Kidney (tissue), 22 donors: ENCODE measurements at places on chromosomes 7 and 10. TPM values are rescaled to one million over a fixed set of nuclear protein-coding genes. Genes with fewer than 3 reads are reported as not detected.

The RADIL gene
- 1.0 TPM for total RNA-seq

The TET1 gene
- 2.2 TPM for total RNA-seq

The LIPN gene
- total RNA-seq: 0.41 TPM

The CPA2 gene
- not detected for total RNA-seq

The TRIM8 gene
- 198 TPM for total RNA-seq

The CUEDC2 gene
- 50.9 TPM for total RNA-seq

The TEX47 gene
- not detected for total RNA-seq

The ANXA8 gene
- total RNA-seq: 0.16 TPM

The TNS3 gene
- 198 TPM for total RNA-seq

DNA sequence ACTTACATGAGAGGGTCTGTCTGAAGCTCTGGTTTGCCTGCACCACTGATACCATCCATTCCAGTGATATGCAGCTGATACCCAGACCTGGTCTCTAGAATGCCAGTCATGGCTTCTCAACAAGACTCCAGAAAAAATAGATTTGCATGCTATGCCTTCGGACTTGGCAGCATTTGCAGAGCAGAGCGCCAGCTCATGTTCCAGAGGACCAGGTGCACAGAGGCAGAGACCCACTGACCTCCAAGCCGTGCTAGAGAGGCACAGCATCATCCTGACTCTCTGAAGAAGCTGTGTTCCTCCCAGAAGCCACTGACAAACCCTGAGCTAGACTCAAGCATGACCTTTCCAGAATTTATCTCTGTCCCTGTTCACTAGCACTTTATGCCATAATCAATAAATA is 6.9 kb upstream of the PRKAG2 start:
- no peak overlapping the region for H3K4me3 ChIP-seq
- no peak for DNase-seq
- H3K36me3 ChIP-seq: no peaks in the 10 kb centered on the region
- H3K4me1 ChIP-seq: no peaks in the 10 kb centered on the region

DNA sequence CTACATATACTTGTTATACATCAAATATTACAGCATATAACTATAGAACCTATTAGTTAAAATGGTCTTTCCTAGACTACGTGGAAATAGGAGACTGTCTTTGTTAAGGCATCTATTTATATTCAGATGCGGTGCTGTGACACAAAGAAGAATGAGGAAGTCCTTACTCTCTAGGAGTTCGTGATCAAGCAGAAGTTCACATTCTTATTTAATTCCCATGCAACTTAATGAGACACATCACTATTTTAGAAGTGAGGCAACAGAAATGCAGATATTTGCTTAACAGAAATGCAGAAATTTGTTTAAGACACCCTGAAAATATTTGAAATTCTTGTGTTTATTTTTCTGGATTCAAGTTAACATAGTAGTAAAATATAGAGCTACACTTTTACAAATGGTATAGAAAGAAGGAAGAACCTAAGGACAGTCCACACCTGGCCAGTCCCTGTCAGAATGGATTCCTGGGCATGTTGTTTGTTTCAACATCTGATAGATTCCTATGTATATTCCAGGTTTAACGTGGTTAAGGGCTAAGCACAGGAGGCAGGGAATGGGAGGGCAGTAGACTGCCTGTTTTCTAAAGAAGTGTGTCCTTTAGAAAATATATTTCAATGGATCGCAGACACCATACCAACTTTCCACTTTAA is 70.6 kb upstream of the NXPH1 start:
- H3K4me3 ChIP-seq: no peak overlapping the region
- DNase-seq: no peak
- no peaks in the 10 kb centered on the region for H3K4me1 ChIP-seq
- H3K27ac ChIP-seq: no peak overlapping the region

DNA sequence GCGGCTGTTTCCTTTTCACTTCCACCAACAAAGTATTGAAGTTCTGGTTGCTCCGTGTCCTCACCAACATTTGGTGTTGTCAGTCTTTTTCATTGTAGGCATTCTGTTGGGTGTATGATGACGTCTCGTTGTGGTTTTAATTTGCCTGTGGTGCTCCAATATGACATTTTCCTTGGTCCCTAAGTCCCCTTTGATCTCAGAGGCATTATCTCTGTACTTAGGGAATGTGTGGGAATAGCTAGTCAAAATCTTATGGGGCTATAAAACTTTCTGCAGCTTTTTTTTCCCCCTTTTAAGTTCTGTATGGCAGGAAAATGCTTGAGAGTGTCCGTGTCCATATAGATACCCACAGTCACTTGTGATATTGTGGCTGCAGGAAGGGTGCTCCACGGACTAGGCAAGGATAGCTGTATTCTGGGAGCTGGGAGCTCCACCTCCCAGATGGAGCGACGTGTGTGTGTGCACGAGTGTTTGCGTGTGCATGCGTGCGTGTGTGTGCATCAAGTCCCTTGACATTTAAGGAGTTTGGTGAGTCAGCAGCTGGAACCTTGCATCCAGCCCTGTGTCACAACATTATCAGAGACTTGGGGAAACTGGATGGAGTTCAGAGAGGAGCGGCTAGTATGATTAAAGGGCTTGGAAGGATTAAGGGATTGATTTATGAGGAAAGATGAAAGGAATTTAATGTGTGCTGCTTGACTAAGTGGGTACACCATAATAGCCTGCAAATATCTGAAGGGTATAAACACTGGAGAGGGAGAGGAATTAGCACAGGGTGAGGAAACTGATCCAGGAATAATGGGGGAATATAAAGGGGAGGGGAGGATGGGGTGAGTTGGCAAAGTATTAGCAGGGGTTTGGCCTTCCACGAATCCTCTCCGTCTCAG is 66.8 kb downstream of the LRMDA start:
- H3K27me3 ChIP-seq: no peaks in the 10 kb centered on the region
- H3K4me3 ChIP-seq: no peak overlapping the region
- H3K27ac ChIP-seq: no peak overlapping the region
- peak; percentile 72 for DNase-seq
- H3K36me3 ChIP-seq: no peaks in the 10 kb centered on the region

DNA sequence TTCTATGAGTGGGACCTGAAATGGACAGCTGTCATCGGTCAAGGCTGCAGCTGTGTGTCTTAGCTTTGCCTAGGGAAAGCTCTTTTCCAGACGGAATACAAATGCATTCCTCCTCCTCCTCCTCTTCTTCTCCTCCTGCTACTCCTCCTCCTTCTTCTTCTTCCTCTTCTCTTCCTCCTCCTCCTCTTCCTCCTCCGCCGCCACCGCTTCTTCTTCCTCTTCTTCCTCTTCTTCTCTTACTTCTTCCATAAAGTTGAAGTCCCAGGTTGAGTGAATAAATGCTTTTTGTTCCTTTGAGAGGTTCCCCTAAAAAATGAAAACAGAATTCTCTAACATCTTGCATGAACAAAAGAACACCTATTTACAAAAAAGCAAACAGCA is 28.7 kb downstream of the KLF6 start:
- no peaks in the 10 kb centered on the region for H3K36me3 ChIP-seq
- no peak for DNase-seq
- H3K4me1 ChIP-seq: peaks cover 7% of the 10 kb centered on the region
- no peaks in the 10 kb centered on the region for H3K27me3 ChIP-seq
- H3K4me3 ChIP-seq: no peak overlapping the region

GRCh38 chr10:87961314-87961713 is 97.9 kb downstream of the PTEN start:
- DNase-seq: no peak
- peaks cover 7% of the 10 kb centered on the region for H3K36me3 ChIP-seq
- no peak overlapping the region for H3K27ac ChIP-seq
- H3K4me1 ChIP-seq: no peaks in the 10 kb centered on the region
- H3K4me3 ChIP-seq: no peak overlapping the region

- no peaks in the 10 kb centered on the region for H3K36me3 ChIP-seq
- H3K4me3 ChIP-seq: no peak overlapping the region
- H3K27ac ChIP-seq: no peak overlapping the region
- H3K4me1 ChIP-seq: no peaks in the 10 kb centered on the region
- DNase-seq: no peak
These were observed 101.9 kb downstream of the EXOC4 start for GRCh38 chr7:133354546-133355324.

DNA sequence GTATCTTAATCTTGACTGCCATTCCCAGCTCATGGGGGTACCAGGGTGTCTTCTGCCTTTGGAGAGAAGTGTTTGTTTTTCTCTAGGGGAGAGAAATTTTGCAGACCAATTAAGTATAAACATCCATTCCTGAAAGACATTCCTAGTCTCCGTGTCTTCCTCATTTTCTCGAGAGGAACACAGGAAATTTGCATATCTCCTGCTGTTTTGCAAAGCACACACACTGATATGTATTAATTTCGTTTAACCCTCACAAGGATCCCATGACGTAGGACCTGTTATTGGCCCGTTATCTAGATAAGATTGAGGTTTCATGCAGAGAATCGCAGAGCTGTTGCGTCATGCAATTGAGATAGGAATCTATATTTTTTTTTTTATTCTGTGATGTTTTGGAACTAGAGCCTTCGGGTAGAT is 944 bp downstream of the RHBDD2 start:
- H3K4me3 ChIP-seq: peak overlapping the region; percentile 98
- H3K4me1 ChIP-seq: peaks cover 10% of the 10 kb centered on the region
- peaks cover 24% of the 10 kb centered on the region for H3K36me3 ChIP-seq
- DNase-seq: no peak
- peak overlapping the region; percentile 62 for H3K27ac ChIP-seq

DNA sequence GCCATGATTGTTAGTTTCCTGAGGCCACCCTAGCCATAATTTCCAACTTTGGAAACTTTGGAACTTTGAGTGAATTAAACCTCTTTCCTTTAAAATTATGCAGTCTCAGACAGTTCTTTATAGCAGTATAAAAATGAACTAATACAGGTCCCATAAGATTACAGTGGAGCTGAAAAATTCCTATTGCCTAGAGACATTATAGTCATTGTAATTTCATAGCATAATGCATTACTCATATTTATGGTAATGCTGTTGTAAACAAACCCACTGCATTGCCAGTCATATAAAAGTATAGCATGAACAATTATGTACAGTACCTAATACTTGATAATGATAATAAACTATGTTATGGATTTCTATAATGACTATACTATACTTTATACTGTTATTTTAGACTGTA is 88.0 kb upstream of the TMEM229A start:
- no peaks in the 10 kb centered on the region for H3K27me3 ChIP-seq
- no peaks in the 10 kb centered on the region for H3K36me3 ChIP-seq
- H3K4me1 ChIP-seq: no peaks in the 10 kb centered on the region
- DNase-seq: no peak
- no peak overlapping the region for H3K4me3 ChIP-seq

GRCh38 chr10:33609546-33609945 is 275.1 kb upstream of the NRP1 start:
- H3K4me3 ChIP-seq: no peak overlapping the region
- H3K36me3 ChIP-seq: no peaks in the 10 kb centered on the region
- H3K27me3 ChIP-seq: no peaks in the 10 kb centered on the region
- DNase-seq: no peak

DNA sequence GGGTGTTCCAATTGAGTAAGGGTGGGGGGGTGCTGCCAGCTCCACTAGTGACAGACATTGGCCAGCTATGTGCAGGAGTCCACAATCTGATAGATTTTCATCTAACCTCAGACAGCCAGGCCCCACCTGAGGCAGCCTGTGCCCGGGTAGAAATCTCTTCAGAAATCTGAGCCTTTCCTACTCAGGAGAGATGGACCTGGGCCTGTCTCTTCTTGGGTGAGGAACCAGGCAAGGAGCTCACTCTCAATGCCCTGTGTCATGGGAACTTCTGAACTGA is 86.9 kb downstream of the UBE2H start:
- peak overlapping the region; percentile 19 for H3K27ac ChIP-seq
- peaks cover 4% of the 10 kb centered on the region for H3K4me1 ChIP-seq
- H3K36me3 ChIP-seq: no peaks in the 10 kb centered on the region

- no peaks in the 10 kb centered on the region for H3K4me1 ChIP-seq
- no peak overlapping the region for H3K4me3 ChIP-seq
- no peaks in the 10 kb centered on the region for H3K36me3 ChIP-seq
- no peak for DNase-seq
These were observed 463.6 kb downstream of the PLXNA4 start for GRCh38 chr7:132112657-132113056.

DNA sequence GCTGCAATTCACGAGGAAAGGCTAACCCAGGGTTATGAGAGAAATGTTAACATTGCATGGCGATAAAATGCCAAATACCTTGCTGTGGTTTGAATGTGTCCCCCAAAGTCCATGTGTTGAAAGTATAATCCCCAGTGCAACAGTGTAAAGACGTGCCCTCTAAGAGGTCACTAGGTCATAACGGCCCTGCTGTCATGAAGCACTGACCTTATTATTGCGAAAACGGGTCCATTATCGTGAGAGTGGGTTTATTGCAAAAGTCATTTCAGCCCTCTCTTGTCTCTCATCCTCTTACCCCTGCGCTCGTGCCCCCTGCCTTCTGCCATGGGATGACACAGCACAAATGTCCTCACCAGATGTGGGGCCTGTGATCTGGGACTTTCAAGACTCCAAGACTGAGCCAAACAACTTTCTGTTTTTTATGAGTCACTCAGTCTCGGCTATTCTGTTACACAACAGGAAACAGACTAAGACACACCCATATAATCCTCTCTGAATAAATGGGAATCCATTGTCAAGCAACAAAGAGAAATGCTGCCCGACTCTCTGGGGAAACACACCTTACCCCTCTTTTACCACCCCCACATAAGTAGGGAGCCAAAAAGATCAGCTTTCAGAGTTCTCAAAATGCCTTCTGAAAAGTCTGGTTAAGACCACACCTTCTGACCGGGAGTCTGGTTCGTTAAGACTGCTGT is 73.1 kb upstream of the UCN3 start:
- H3K4me3 ChIP-seq: no peak overlapping the region
- H3K36me3 ChIP-seq: no peaks in the 10 kb centered on the region
- no peak for DNase-seq
- H3K27ac ChIP-seq: peak overlapping the region; percentile 59
- no peaks in the 10 kb centered on the region for H3K4me1 ChIP-seq
- no peaks in the 10 kb centered on the region for H3K27me3 ChIP-seq

DNA sequence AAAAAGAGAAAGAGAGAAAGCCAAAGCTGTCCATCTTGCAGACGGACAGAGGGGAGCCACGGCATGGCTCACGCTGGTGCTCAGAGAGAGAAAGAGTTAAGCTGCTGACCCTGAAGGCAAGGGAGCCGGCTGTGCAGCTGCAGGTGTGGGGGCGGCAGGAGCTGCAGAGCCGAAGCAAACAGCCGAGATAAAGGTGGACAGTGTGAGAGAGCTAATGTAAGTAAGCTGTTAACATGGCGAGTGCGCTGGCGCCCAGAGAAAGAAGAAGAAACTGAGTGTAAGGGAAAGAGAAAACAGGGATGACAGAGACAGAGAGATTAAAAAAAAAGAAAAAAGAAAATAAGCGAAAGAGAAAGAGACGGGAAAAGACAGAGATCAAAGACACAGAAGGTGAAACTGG is 18.2 kb downstream of the COL17A1 start:
- no peaks in the 10 kb centered on the region for H3K36me3 ChIP-seq
- no peaks in the 10 kb centered on the region for H3K4me1 ChIP-seq
- no peak overlapping the region for H3K4me3 ChIP-seq
- peak; percentile 71 for DNase-seq
- H3K27ac ChIP-seq: no peak overlapping the region
- H3K27me3 ChIP-seq: no peaks in the 10 kb centered on the region
